ENCODE measurements at places on chromosomes 7 and 10. TPM values are rescaled to one million over a fixed set of nuclear protein-coding genes. Genes with fewer than 3 reads are reported as not detected.

Gene NPFFR1
- not detected for total RNA-seq

Gene FGFR2
- total RNA-seq: 14.7 TPM

Gene ZNF503
- total RNA-seq: 17.6 TPM

Gene C10orf105
- not detected for total RNA-seq

Gene ANKRD30A
- not detected for total RNA-seq

Gene AKR1C3
- 3.7 TPM for total RNA-seq

Measured in hair follicular keratinocyte (primary cell).